HepG2 (cell line): ENCODE measurements at places on chromosomes 6 and 20.

- DNase-seq: no peak
Measured at GRCh38 chr6:168602576-168602975, 161.6 kb downstream of the SMOC2 start.

- DNase-seq: no peak
Measured at GRCh38 chr6:168662301-168662936, 221.4 kb downstream of the SMOC2 start.

- DNase-seq: no peak
Measured at GRCh38 chr6:34929241-34929978, 40.4 kb downstream of the ANKS1A start.

DNA sequence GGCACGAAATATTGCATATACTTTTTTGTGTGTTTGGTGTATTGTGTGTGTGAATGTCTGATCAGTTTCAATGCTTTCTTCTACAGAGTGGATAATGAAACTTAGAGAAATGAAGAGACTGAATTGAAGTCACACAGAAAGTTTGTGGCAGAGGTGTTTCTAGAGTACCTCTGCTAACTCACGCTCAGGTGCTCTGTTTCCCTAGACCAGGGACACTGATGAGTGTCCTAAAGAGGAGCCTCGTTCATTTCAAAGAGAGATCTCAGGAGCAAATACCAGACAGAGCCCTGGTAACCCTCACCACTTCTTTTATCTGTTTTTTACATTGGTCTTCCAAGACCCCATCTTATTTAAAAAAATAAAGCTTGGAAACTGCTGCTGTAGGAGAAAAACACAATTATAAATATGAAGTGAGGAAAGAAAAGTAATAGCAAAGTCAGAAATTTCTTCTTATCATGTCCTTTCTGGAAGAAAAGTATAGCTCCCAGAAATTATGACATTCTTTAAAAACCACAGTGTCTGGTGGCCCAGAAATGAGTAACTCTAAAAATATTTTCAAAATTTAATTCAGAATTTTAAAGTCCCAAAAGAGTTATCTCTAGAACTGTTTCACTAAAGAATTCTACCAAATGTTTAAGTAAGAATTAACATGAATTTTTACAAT is 720.6 kb downstream of the RFPL4B start:
- DNase-seq: no peak

- DNase-seq: no peak
Measured at GRCh38 chr6:91782802-91783201, 1195.9 kb upstream of the MAP3K7 start.

GRCh38 chr6:16419636-16420336 is 181.4 kb downstream of the GMPR start:
- DNase-seq: no peak

- DNase-seq: peak; percentile 95
Measured at GRCh38 chr20:407133-407952, 756 bp upstream of the RBCK1 start.

DNA sequence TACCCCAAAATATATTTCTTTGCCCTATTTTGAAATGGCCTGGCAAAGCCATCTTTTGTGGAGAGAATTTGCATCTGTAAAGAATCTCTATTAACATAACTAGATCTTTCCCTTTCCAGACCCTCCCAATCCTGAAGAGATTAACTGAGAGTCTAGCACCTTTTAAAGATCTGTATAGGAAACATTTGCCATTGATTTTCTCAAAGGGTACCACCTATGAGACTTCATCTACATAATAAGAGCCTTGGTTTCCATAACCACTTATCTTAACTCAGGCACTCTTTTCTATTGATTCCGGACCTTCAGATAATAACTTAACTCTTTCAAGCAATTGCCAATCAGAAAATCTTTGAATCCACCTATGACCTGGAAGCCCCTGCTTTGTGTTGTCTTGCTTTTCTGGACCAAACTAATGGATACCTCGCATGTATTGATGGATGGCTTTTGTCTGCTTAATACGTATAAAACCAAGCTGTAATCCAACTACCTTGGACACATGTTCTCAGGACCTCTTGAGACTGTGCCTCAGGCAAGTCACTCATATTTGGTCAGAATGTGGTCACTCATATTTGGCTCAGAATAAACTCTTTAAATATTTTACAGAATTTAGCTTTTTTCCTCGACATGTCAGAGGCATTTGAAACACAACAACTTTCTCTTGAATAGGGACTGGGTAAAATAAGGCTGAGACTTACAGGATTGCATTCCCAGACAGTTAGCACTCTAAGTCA is 31.4 kb downstream of the SLC22A2 start:
- DNase-seq: no peak

GRCh38 chr6:107690643-107691061 is 133.5 kb downstream of the SCML4 start:
- no peak for DNase-seq

DNA sequence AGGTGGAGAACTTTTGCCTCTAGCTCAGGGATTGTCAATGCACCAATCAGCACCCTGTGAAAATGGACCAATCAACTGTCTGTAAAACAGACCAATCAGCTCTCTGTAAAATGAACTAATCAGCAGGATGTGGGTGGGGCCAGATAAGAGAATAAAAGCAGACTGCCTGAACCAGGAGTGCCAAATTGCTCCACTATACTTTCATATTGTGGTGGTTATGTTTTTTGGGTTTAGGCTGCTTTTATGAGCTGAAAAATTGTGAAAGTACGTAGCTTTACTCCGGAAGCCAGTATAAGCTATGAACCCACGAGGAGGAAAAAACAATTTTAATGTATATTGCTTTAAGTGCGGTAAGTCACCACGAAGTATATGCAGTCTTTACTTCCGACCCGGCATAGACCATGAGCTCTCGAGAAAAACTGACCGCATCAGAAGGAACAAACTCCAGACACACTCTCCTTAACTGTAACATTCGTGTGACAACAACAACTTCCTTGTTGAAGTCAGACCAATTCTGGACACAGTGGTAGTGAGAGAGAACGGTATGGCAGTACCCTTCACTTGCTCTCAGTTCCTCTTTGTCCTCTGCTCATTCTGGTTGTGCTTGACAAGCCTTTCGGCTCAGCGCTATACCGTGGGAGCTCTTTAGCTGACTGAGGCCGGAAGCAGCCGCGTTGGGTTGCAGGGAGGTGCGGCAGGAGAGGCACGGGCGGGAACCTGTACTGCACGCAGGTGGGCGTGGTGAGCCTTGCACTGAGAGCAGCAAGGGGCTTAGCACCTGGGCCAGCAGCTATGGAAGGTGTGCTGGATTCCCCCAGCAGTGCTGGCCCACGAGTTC is 81.9 kb upstream of the E2F3 start:
- no peak for DNase-seq

DNA sequence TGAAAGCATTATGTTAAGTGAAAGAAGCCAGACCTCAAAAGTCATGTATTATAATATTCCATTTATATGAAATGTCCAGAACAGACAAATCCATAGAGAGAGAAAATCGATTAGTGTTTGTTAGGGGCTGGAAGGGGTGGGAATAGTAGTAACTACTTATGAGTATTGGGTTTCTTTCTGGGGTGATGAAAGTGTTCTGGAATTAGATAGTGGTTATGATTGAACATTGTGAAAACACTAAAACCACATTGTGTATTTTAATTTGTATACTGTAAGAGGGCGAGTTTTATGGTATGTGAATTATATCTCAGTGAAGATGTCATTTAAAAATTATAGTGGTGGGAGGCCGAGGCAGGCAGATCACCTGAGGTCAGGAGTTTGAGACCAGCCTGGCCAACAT is 52.0 kb upstream of the KIF13A start:
- no peak for DNase-seq
